ENCODE measurements at places on chromosomes 1 and 21.

- DNase-seq = no peak
These were observed 221.4 kb downstream of the PTPRU start for GRCh38 chr1:29457496-29458368.

GRCh38 chr1:100834777-100835660 is 59.6 kb downstream of the EXTL2 start:
- no peak for DNase-seq

GRCh38 chr1:234014208-234014607 is 109.7 kb downstream of the SLC35F3 start:
- no peak for DNase-seq

- DNase-seq = no peak
These were observed 7.6 kb upstream of the TIE1 start for GRCh38 chr1:43293176-43293575.

DNA sequence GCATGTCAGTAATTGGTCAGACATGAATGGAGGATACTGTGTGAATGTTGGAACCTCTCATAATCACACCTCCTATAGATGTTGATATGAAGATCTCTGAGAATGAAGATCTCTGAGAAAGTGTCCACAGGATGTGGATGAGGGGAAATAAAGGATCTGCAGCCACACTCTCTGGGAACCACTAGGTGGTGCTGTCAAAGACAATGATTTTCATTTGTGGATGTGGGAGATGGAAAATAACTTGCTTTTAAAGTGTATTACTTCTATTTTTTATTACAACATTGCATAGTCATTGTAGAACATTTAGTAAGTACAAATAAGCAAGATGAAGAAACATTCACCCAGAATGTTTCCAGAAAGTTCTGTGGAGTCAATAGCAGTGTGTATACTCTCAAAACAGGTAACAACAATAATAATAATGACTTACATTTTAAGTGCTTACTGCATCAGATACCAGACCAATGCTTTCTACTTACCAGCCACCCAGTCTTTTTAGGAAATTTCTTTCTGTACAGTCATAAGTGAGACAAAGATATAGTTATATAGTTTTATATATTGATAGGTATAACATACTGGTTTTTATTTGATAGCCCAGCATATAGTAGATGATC is 128.2 kb downstream of the ATG4C start:
- no peak for DNase-seq

DNA sequence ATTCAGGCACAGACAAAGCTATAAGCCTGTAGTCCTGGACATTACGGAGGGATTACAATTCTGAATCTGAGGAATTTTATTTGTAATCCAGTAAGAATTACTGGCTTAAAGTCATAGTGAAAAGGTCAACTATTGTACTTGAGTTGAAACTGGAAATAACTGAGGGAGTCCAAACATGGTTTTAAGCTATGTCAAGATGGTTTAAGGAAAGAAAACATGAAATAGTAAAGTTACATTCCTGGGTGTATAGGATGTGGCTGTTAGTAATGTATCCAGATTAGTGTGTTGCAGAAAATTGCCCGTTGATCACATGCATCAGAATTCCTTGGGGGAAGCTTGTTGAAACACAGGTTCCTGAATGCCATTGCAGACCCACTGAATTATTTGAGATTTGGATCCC is 124.8 kb upstream of the GORAB start:
- no peak for DNase-seq

GRCh38 chr1:151106894-151107293 is 36.3 kb downstream of the GABPB2 start:
- DNase-seq = no peak

DNA sequence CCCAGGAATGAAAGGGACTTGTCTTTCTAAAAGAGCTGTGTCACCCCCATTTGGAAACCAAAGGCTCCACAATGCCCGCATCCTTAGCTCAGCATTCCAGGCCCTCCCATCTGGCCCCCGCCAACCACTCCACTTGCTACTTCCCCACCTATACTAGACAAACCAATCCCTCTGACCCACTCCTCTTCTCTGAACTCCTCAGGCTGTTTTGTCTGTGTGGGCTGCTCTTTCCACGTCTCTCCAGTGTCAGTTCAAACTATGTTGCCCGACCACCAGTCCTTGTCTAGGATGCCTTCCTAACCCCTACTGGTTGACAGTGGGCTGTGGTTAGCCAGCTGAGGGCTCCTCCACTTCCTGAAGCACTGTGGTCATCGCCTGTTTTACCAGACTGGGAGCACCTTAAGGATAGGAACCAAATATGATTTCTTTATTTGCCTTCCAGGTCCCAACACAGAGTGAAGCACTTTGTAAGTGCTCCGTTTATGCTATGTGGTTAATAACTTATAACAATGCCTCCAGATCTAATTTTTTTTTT is 8.1 kb upstream of the COA7 start:
- no peak for DNase-seq

DNA sequence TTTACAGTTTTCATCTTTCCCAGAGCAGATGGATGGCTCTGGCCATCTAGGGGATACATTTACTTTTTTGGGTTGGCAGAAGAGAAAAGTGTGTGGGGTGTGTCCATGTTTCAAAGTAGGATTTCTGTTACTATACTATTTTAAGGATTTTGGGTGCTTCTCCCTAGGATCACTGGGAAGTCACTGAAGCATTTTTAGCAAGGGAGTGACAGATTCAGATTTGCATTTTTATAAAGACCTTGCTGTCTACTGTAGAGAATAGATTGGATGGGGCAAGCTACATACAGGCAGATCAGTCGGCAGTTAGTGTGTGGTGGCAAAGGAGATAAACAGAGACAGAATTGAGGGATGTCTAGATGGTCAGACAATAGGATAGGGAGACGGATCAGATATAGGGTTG is 122.5 kb downstream of the TBX19 start:
- no peak for DNase-seq

DNA sequence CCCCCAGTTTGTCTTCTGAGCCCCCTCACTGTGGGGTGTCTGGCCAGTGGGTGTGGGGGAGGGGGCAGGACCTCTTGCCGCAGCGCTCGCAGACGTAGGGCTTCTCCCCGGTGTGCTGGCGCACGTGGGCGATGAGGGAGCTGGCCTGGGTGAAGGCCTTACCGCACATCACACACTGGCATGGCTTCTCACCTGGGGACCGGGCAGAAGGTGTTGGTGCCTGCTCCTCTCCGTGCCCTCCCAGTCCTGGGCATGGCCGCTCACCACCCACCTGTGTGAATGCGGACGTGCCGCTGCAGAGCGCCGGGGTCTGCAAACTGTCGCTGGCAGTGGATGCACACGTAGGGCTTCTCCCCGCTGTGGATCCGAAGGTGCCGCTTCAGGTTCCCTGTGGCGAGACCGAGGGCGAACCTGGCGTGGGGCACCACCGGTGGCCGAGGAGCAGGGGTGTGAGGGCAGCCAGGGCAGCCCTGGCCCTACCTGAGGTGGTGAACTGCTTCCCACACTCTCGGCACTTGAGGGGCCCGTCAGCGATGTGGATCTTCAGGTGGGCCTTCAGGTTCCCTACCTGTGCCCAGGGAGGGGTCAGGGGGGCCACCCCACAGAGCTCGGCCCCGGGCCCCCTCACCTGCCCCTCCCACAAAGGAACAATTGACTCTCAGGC is 32.4 kb downstream of the ZBTB17 start:
- DNase-seq = no peak

GRCh38 chr1:214002472-214002871 is 14.7 kb downstream of the PROX1 start:
- no peak for DNase-seq

GRCh38 chr1:29679316-29679715 is 443.0 kb downstream of the PTPRU start:
- DNase-seq = no peak

DNA sequence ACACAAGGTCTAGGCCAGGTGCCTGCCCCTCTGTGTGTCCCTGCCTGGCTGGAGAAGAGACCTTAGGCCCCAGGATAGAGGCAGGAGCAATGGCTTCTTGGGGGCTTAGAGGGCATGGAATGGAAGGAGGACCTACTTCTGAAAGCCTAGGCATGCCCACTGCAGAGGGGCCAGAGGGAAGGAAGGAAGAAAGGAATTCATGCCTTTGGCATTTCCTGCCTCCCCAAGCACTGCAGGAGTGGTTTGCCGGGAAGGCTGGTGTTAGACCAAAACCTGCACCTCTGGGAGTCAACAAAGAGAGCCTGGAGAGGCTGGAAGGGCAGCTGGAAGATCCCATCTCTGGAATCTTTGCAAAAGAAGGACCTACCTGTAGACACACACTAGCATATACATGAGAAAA is 50.7 kb upstream of the KCNE2 start:
- DNase-seq = no peak

DNA sequence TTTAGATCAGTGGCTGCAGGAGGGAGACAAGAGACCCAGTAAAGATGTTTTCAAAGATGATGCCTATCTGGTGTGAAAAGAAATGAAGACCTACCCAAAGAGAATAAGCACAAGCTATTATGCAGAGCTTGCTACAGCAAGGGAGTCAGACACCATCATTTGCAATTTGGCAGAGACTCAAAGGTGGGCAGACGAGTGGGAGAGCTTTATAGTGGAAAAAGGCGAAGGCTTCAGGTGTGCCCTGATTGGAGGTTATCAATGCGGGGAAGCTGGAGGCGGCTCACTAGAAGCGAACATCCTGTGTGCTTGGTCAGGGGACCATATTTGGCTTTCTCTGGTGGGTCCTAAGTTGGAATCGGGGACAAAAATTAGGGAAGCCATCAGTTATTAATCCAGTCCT is 183.8 kb downstream of the DISC1 start:
- DNase-seq = no peak

GRCh38 chr21:15935530-15935929 is 205.7 kb downstream of the USP25 start:
- DNase-seq = no peak

GRCh38 chr1:45473302-45473701 is 17.7 kb downstream of the TESK2 start:
- DNase-seq = no peak

DNA sequence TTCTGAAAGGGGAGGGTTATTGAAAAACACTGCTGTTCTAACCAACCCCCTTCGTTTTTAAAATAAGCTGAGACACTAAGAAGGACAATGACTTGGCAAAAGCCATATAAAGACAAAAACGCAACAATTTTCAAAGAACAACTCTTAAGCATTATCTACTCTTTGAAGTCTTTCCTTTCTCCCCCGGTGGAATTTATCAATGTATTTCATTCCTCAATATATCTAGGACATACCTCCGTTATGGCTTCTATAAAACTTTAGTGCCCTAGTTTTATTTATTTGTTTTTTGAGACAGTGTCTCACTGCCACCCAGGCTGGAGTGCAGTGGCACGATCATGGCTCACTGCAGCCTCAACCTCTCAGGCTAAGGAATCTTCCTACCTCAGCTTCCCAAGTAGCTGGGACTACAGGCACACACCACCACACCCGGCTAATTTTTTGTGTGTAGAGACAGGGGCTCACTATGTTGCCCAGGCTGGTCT is 3.2 kb downstream of the NRDC start:
- no peak for DNase-seq

- no peak for DNase-seq
These were observed 115.0 kb downstream of the LACTBL1 start for GRCh38 chr1:22857661-22858060.

- no peak for DNase-seq
These were observed 1.6 kb downstream of the DONSON start for GRCh38 chr21:33586927-33587326.

DNA sequence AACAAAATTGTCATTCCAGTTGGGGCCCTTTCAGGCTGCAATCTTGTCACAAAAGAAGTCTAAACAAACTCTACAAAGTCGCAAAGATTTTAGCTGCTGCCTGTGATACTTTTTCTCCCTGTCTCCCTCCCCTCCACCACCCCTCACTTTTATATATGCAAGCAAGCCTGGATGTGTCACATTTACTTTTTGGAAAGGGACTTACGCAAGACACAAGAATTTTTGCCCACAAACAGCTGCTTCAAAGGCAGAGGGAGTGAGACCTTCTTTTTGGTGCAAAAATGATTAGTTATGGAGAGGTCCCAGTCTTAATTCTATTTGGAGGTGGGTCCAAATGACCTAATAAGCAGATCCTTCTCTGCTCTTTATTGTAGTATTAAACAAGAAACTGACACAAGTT is 22.9 kb upstream of the RALGPS2 start:
- DNase-seq = no peak

GRCh38 chr1:98888869-98889268 is 115.8 kb downstream of the PLPPR5 start:
- no peak for DNase-seq

Data from stimulated activated CD8-positive, alpha-beta memory T cell treated with anti-CD3 and anti-CD28 coated beads, Interleukin-12 subunit alpha, Interleukin-12 subunit beta, amount 100 ng/mL, for 1 hour (primary cell).